OCI-LY7 (cell line): ENCODE measurements at places on chromosomes 2 and 18.

- no peak for DNase-seq
Measured at GRCh38 chr2:3872451-3872850, 169.1 kb downstream of the DCDC2C start.

DNA sequence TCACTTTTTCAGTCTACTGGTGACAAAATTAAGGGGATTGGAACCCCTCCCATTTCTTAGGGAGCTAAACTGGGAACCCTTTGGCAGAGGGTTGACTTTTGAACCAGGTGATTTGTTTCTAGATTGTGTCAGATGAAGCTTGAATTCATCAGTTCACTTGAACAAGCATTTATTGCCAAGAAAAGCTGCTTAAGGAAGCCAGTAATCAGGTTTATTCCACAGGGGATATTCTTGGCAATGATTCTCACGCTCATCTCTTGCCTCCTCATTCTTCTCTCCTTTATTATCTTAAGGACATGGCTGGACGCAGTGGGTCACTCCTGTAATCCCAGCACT is 101.0 kb downstream of the ALPK2 start:
- no peak for DNase-seq

DNA sequence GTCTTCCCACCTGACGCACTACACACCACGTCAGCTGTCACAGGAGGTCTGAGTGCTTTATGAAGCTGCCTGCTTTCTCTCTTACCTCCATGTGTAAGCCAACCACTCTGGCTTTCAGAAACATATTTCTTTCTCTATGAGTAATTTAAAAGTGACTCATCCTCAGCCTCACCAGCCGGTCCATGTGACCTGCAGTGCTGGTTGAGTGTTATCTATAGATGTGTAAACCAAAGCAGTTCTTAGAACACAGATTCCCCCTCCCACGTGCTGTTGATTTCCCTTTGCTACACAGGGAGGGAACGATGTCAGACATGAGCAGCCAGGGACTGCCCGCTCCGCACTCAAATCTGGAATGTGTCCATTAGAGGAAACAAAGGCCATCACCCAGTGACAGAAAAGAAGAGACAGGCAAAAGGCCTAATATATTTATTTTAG is 157.8 kb downstream of the BCL2 start:
- DNase-seq, result no peak

GRCh38 chr18:78140294-78140693 is 839.3 kb upstream of the SALL3 start:
- no peak for DNase-seq

DNA sequence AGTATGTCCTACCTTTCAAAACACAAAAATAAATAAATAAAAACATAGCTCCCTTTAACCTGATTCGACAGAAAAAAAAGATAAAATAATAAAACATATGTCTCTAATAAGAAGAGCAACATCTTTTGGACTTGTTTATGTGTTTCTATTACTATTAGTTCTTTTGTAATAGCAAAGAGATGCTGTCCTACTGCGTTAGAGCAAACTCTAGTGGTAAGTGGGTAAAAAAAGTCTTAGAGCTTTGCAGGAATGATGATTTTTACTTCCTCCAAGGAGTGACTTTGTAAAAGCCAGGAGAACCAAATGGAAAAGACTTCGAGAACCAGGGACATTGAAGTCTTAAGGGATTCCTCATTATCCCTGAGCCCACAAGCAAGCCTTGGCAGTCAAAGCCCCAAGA is 450.1 kb downstream of the METTL4 start:
- DNase-seq, result no peak

- DNase-seq, result no peak
Measured at GRCh38 chr18:75087119-75088020, 121.6 kb downstream of the PTGR3 start.

DNA sequence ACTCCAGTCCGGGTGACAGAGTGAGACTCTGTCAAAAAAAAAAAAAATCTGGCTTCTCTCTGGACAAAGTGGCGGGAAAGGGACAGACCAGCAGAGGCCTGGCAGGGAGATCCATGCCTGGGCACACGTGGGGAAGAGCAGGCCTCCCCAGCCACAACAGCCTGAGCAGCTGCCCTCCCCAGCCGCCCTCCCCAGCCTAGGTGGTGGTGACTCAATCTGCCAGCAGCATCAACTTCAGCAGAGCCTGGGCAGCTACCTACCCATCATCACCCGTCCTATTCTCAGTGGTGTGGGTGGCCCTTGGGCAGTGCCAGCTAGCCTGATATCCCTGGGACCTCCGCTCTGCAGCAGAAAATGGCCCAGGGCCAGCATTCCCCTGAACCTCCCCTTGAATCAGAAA is 612.4 kb downstream of the FBXO15 start:
- no peak for DNase-seq

DNA sequence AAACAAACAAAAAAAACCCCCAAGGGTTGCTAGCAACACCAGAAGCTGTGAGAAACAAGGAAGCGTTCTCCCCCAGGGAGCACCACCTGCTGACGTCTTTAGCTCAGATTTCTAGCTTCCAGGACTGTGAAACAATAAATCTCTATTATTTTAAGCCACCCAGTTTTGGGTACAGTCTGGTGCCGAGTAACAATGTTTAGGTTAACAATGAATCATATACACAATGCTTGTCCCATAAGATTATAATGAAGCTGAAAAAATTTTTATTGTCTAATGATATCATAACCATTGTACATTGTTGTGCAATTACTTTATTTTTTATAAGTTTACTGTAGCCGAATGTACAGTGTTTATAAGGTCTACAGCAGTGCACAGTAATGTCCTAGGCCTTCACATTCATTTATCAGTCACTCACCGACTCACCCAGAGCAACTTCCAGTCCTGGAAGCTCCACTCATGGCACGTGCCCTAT is 72.1 kb upstream of the CAB39 start:
- DNase-seq, result no peak

GRCh38 chr2:28895189-28895893 is 874 bp downstream of the WDR43 start:
- peak; percentile 66 for DNase-seq

DNA sequence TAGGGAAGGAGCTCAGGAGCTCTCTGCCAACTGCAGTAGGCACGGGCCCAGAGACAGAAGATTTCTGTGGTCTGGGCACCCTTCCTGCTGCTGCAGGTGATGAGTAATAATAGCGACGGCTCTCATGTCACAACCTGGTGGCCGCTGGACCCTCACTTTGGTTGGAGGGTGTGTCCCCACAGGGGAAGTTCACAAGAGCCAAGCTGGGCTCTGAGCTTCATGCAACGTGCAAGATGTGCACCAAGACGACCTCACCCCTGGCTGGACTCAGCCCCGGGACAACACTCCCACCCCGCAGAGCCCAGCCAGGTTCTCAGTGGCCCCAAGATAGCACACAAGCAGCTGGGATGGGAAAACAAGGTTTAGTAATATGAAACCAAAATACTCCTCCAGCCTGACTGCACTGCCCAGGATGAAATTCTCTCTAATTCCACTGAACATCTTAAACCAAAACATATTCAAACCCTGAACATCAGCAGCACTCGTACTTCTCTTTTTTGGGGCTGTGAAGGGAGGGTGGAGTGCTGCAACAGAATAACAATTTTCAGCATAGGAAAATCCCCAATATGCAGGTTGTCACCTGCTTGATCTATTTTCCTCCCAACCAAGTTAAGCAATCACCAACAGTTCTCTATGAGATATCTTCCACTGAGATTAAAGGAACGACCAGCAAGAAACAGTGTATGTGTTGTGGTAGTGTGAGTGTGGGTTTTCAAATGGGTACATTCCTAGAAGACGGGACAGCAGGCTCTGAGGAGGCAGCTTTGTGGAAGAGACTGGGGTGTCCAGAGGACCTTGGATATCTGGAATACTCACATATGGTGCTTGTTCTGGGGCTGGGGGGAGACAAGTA is 26.5 kb downstream of the BCL2 start:
- DNase-seq, result no peak

- DNase-seq, result no peak
Measured at GRCh38 chr18:10029711-10030110, 115.9 kb downstream of the VAPA start.

DNA sequence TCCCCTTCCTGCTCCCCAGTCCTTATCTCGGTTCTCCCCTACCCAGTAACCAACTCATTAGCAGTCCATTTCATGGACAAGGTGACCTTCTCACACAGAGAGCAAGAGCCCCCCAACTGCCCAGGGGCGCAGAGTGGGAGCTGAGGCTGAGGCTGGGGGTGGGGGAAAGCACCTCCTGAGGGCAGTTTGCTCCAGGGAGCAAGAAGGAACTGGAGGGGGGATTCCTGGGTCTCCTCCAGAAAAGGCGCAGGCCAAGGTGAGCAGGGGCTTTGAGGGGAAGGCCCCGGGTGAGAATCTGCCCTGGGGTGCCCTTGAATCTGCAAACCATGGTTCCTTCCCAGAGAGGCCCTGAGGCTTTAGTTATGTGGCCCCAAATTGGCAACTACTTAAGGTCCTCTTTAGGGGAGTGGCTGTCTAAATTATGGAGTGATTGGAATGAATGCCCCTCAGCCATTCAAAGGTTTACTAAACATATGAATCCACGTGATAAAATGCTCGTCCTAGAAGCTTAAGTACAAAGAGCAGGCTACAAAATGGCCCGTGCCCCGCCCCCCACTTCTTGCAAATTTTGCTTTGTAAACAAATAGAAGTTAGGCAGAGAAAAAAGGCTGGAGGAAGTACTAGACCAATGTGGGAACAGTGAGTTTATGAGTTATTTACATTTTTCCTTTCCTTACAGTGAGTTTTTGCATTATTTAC is 123.5 kb upstream of the HS6ST1 start:
- no peak for DNase-seq

DNA sequence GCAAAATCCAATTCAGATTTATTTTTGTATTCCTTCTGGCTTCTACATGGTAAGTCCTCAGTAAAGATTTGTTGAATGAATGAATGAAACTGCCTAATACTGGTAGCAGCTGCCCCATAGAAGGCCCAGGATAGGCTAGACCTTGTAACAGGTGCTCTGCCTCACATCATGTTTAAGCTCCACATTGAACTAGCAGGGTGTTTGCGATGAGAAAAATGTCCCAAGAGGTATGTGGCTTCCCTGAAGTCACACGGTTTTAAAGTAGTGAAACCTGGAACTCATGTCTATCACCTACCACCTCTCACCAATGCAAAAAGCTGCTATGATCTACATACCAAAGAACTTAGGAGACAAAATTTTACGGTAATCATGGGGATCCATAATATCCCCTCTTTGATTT is 765 bp upstream of the LHCGR start:
- DNase-seq, result no peak

GRCh38 chr2:100919316-100919715 is 82.8 kb upstream of the RPL31 start:
- peak; percentile 30 for DNase-seq

- no peak for DNase-seq
Measured at GRCh38 chr2:214989187-214989586, 149.2 kb downstream of the ABCA12 start.

DNA sequence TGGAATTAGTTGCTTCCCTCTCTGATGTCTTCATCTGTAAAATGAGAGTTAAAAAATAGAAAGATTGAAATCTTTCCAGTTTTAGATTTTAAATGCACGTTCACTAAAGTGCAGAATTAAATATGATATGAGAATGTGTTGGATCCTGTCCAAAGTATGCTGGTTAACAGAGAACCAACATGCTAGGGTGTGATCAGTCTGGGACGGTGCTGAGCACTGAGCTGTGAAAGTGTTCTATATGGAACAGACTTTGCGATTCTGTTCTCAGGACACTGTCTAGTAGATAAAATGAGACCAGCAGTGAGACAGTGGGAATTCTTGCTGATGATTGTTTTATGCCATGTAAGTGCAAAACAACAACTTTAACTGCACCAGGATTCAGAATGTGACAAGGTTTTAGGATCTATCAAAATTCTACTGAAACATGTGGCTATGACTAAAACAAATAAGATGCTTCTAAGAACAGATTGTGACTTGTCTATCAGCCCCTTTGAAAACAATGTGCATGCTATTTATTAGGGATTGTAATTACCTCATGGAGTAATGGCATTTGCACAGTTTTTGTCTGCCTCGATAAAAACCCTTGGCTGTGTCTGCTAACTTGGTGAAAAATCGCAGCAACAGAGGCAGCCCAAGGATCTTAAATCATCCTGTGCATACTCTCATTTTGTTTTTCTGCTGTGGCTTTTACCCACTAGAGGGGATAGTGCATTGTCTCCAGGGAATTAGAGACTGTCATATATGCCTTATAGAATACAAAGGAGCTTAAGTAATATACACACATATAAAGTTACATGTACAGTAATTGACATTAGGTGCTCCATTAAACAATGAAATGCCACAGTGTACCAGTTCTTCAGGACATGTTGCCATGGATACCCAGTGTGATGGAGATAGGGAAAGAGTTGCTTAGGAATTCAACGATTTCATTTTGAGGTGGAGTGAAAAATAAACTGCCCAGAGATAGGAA is 55.1 kb downstream of the MAP3K20 start:
- DNase-seq, result no peak

DNA sequence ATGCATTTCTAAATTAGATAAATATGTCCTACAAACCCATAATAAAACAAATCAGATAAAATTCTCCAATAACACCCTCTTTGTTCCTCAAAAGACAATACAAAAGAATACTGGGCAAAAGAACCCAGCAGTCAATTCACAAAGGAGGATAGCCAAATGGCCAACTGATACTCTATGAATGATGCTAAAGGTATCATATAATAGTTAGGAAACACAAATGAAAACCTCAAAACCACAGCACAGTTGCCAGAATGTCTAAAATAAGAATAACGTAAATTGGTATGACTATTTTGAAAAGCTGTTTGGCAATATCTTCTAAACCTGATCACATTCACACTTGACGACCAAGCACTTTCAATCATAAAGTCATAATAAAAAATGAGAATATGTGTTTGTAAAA is 315.4 kb downstream of the CDH7 start:
- no peak for DNase-seq

DNA sequence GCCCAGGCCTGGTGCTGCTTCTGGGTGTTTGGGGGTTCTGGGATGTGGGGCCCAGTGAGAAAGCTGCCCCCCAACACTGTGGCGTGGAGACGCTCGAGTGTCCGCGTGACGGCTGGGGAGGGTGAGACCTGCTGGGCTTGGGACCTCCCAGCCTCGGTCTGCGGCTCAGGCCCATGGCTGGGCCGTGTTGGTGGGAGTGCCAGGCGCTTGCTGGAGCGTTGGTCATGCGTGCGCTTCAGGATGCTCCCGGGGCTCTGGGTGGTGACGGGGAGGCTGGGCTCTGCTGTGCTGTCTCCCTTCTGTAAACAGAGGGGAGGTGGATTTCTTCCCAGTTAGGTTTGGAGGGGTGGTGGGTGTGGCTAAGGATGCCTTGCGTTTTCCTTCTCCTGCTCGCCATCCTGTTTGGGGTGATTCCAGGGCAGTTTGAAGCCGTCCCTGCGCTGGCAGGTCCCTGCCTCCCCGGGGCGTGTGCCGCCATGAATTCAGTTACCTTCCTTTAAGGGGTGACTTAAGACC is 606 bp downstream of the GAL3ST2 start:
- no peak for DNase-seq

DNA sequence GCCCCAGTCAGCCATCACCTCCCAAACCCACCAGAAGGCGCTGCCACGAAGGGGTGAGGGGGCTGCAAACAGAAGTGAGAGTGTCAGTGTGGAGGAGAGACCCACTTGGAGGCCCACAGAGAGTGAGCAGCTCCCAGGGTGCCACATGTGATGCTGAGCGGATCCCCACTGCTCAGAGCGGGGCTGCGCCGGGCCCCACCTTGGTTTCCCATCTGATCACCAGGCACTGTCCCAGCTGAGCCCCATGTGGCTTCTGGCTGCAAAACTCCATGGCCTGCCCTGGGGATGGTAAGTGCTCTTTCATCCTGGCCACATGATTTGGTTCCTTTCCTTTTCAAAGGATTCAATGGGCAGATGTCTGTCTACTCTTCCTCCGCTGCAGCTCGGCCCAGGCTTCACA is 23.8 kb downstream of the SNORC start:
- no peak for DNase-seq

- DNase-seq, result peak; percentile 86
Measured at GRCh38 chr2:181304011-181304844, 153.0 kb upstream of the ITGA4 start.

- no peak for DNase-seq
Measured at GRCh38 chr2:235264121-235264493, 229.7 kb upstream of the AGAP1 start.
